Foreskin fibroblast (primary cell): ENCODE measurements at places on chromosomes 16 and 17.
A peak's percentile ranks its signal among the peaks of the same experiment; 100 is the strongest.

DNA sequence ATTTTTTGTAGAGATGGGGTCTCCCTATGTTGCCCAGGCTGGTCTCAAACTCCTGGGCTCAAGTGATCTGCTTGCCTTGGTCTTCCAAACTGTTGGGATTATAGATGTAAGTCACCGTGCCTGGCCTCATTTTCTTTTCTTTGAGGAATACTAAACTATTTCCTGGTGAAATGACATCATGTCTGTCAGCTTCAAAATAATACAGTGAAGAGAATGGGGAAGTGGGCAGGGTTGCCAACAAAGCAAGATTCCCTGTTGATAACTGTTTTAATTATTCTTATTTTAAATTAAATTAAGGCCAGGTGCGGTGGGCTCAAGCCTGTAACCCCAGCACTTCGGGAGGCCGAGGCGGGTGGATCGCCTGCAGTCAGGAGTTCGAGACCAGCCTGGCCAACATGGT lies 21.1 kb downstream of the PIPOX start:
- DNase-seq, result no peak

DNA sequence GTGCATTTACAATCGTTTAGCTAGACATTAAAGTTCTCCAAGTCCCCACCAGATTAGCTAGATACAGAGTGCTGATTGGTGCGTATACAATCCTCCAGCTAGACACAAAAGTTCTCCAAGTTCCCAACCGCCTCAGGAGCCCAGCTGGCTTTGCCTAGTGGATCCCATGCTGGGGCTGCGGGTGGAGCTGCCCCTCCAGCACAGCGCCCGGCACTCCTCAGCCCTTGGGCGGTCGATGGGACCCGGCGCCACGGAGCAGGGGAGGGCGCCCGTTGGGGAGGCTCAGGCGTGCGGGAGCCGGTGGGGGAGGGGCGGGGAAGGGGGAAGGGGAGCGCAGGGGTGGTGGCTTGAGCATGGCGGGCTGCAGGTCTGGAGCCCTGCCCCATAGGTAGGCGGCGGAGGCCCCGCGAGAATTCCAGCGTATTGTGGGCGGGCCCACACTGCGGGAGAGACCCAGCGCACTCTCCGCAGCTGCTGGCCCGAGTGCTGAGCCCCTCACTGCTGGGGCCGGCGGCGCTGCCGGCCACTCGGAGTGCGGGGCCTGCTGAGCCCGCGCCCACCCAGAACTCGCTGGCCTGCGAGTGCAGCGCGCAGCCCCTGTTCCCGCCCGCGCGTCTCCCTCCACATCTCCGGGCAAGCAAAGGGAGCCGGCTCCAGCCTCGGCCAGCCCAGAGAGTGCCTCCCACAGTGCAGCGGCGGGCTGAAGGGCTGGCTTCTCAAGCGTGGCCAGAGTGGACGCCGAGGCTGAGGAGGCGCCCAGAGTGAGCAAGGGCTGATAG lies 907.5 kb downstream of the CDH8 start:
- no peak for DNase-seq

- DNase-seq, result no peak
Measured at GRCh38 chr17:29962656-29963055, 21.2 kb downstream of the EFCAB5 start.

DNA sequence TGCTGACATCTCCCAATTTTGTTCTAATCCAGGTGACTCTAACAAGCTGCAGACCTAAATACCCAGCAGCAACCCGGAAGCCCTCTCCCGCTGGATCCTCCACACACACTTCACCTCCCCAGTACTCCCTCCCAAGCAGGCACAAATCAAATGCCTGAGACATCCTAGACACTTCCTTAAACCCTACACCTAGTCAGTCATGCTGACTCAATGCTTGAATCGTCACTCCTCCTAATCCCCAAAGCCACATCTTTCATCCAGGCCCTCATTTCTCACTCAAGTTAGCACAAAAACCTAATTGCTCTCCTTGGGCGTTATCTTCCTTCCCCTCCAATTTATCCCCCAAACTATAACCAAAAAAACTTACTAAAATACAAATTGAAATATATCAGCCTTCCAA lies 32.7 kb downstream of the CMC2 start:
- no peak for DNase-seq

DNA sequence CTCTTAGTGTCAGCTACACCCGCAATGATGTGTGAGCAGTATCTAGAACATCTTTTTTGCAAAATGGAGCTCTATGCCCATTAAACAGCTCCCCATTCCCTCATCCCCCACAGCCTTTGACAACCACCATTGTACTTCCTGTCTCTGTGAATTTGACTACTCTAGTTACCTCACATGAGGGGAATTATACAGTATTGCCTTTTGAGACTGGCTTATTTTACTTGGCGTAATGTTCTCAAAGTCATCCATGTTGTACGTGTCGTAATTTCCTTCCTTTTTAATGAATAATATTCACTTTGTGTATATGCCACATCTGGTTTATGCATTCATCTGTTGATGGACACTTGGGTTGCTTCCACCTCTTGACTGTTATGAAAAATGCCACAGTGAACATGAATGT lies 23.2 kb upstream of the CCL22 start:
- no peak for DNase-seq

DNA sequence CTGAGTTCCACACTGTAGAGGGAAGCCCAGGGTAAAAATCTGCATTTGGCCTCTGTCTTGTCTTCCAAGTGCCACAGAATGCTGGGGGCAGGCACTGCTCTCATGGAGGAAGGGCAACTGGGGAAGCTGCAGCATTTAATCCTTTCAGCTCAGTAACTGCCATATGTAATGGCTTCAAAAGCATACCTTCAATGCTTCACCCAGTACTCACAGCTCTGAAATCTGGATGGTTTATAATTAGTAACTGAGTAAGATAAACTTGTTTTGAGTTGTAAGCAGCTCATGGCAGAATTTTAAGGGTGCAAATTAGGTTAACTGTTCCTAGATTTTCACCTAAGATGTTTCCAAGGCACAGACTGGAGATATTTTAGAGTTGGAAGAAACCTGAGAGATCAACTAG lies 24.5 kb downstream of the PMP22 start:
- no peak for DNase-seq

- no peak for DNase-seq
Measured at GRCh38 chr17:75228847-75229246, 23.4 kb downstream of the NUP85 start.

DNA sequence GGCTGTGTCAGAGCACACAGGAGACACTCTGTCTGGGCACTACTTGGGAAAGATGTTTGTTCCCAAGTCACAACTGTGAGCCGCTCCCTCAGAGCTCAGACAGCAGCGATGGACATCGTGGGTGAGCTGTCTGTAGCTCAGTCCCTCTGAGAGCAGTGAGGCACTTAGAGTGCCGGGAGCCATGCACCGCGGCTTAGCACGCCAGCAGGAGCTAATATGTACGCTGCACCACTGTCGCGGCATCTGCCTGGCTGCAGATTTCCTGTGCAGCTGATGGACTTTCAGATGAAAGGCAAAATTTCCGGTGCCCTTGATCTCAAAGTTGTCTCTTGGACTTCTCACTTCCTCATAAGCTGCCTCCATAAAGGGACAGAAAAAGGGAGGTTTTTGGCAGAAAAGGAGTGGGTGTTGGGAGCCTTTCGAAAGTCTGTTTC lies 92.8 kb upstream of the ZNF469 start:
- DNase-seq, result no peak

DNA sequence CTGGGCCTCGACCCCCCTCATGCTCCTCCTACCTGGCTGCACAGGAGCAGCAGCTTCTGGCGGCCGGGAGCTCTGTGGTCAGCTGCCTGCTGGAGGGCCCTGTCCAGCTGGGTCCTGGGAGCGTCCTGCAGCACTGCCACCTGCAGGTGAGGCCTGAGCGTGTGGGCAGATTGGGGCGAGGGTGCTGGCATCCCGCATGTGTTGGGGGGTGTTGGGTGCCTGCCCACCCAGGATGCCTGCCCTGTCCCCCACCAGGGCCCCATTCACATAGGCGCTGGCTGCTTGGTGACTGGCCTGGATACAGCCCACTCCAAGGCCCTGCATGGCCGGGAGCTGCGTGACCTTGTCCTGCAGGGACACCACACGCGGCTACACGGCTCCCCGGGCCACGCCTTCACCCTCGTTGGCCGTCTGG lies 16.5 kb downstream of the FCSK start:
- peak; percentile 55 for DNase-seq

DNA sequence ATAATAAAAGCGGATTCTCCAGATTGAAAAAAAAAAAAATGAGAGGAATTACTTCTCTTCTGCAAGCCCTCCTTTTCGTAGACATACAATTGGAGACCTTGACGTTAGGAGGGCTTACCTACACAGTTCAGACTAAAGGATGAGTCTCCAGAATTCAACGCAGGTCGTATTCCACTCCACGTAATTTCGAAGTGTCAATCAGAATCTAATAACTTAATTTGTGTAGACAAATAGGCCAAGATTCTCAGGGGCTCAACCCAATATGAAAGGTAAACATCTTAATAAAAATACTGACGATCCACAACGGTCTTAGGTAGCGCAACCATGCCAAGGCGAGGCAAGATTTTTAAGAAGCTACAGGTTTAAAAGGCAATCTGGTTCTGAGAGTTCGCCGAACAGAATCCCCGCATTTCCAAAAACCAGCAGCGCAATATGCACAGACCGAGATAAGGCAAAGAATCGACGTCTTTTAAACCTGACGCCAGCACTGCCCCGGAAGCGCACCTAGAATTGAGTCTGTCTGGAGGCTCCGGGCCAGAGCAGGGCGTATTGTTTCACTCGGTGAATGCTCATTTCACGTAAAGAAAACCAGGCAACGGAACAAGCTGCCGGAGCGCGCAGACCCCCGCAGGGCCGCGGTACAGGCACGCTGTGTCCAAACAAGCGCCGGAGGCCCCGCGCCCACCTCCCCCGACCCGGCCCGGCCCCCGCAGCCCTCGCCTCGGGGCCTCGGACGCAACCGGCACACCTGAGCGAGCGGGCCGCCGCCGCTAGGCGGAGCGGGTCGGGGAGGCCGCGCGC lies 623 bp downstream of the MBTPS1 start:
- DNase-seq, result no peak

- DNase-seq, result no peak
Measured at GRCh38 chr17:56424543-56425044, 168.9 kb upstream of the NOG start.

DNA sequence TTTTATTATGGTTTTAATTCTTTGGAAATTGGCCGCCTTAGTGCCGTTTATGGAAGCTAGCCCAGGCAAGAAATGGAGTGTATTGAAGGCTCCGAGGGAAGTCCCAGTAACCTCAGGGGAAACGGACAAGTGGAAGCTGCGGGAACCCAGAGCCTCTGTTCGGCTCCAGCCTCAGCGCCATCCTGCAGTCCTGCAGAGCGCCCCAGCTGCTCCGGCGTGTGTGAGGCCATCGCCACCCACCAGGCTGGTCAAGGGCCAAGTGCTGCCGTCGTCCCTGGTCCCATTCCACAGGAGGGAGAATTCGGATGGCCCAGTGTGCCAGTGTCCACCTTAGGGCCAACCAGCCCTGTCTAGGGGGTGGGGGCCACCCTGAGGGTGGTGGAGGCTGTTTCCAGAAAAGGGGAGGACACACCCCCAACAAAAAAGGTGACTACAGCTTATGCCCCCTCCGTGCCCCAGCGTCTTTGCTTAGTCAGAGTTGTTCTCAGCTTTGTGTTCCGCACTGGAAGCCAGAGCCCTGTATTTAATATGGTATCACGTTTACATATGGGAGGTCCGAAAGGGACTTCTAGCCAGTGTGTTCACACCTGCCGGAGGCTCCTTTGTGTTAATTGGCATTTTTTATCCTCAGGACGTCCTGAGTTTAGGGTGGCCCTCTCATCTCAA lies 13.0 kb downstream of the MGRN1 start:
- no peak for DNase-seq

- no peak for DNase-seq
Measured at GRCh38 chr17:50278526-50279180, 4.4 kb downstream of the TMEM92 start.

- no peak for DNase-seq
Measured at GRCh38 chr17:1995321-1995892, 29.7 kb downstream of the RTN4RL1 start.

DNA sequence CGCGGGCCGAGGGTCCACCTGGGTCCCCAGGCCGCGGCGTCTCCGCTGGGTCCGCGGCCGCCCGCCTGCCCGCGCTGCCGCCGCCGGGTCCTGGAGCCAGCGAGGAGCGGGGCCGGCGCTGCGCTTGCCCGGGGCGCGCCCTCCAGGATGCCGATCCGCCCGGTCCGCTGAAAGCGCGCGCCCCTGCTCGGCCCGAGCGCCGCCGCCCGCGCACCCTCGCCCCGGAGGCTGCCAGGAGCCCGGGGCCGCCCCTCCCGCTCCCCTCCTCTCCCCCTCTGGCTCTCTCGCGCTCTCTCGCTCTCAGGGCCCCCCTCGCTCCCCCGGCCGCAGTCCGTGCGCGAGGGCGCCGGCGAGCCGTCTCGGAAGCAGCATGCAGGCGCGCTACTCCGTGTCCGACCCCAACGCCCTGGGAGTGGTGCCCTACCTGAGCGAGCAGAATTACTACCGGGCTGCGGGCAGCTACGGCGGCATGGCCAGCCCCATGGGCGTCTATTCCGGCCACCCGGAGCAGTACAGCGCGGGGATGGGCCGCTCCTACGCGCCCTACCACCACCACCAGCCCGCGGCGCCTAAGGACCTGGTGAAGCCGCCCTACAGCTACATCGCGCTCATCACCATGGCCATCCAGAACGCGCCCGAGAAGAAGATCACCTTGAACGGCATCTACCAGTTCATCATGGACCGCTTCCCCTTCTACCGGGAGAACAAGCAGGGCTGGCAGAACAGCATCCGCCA lies 504 bp downstream of the FOXC2 start:
- peak; percentile 93 for DNase-seq

GRCh38 chr17:8053600-8053999 lies 14.7 kb downstream of the ALOX15B start:
- no peak for DNase-seq

DNA sequence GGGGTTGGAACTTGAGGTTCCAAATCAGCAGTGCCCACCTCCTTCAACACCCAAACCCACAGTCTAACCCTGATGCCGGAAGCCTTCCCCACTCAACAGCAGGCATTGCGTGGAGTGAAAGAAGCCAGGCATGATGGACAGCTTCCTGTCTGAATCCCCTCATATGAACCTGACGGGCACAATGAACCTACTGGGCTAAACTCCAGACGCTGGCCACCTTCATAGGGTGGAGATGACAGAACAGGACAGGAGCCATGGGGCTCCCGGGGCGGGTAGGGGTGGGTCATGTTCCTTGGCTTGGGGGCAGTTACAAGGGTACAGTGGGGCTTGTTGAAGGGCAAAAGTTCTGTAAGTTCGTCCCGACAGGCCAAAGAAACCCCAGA lies 460 bp upstream of the HSBP1 start:
- DNase-seq, result no peak

DNA sequence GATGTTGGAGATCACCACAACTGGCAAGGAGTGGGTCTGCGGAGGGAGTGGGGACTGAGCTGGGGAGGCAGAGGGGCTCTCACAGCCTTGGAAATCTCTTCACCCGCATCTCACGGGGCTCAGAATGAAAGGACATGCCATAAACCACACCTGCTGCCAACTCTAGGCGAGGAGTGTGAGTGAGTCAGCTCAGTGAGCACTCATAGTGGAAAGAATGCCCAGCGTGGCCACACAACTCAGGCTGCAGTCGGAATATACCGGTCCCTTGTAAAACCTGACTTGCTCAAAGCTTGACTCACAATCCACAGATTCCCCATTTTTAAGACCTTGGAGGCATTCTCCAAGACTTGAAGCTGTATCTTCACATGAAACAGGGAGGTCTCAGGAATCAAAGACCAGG lies 36.7 kb downstream of the STAT5A start:
- peak; percentile 74 for DNase-seq
